Activated T-helper 2 cell treated with anti-CD3 and anti-CD28 coated beads, Interferon-gamma antibody, Interleukin-2, Interleukin-4, amounts not matched to agents 10 μg/mL and 5 μg/mL and 100 μg/mL, durations not matched to agents 14 hours and 24 hours and 36 hours (primary cell): ENCODE measurements at places on chromosomes 1 and 21. TPM values are rescaled to one million over a fixed set of nuclear protein-coding genes. Genes with fewer than 3 reads are reported as not detected.

DNA sequence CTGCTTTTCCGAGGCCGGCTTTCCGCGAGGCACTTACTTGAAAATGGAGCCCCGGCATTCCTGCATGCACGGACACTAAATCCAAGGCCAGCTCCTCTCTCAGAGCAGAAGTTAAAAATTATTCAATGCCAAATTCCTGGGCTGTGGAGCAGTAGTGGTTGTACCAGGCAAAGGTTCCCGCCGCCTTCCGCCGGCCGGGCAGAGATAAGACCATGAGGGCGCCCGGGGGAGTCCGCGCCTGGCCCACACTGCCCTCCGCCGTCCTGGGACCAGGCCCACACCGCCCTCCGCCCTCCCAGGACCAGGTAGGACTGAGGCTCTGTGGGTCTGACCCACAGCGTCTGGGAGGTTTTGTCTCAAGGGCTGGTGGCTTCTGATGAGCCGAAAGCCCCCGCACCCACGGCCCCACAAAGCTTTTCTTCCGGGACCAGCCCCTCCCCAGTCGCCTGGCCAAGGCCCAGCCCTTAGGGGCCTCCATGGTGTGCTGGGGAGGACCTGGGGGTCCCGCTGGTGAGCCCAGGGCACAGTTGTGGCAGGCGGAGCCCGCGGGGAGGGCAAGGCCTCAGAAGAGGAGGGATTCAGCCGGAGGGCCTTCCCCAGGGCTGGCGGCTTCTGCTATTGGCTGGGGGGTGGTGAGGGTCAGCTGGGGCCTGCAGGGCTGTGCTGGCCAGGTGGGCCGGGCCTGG is 12.7 kb upstream of the C1orf159 start:
- no peak for DNase-seq

GRCh38 chr1:183710333-183710732 is 57.2 kb upstream of the APOBEC4 start:
- DNase-seq: no peak

DNA sequence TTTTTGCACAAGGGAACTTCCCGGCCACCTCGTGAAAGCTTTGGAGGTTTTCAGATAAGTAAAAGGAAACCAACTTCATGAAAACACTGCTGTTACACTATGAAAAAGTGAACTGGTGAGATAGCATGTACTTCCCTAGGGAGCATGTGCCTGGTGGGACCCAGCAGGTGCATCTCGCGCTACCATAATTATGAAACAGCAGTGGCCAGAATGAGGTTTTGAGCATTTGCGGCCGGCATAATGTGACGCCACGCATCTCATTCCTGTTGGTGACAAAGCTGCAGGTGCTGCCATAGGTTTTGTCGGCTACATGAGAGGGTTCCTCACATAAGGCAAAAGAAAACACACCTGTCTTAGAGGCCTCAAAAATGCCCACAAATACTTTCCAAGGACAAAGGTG is 1.7 kb downstream of the KRTAP10-3 start:
- no peak for DNase-seq

GRCh38 chr21:46455575-46456385 is 2.9 kb upstream of the DIP2A start:
- DNase-seq: no peak

GRCh38 chr1:62271948-62272728 is 47.1 kb downstream of the KANK4 start:
- DNase-seq: peak; percentile 52

GRCh38 chr1:2516946-2517345 is 9.4 kb downstream of the PANK4 start:
- DNase-seq: no peak

GRCh38 chr1:171421413-171422020 is 63.8 kb upstream of the PRRC2C start:
- no peak for DNase-seq

GRCh38 chr1:178019622-178020021 is 49.8 kb upstream of the SEC16B start:
- DNase-seq: no peak

Gene KCNN3
- total RNA-seq: 0.39 and 0.91 TPM in 2 replicates

Gene ESPN
- total RNA-seq: 0.87 and 1.0 TPM in 2 replicates
